Left forelimb (tissue), 1 donor: ENCODE measurements at places on chromosomes 1 and 21.

DNA sequence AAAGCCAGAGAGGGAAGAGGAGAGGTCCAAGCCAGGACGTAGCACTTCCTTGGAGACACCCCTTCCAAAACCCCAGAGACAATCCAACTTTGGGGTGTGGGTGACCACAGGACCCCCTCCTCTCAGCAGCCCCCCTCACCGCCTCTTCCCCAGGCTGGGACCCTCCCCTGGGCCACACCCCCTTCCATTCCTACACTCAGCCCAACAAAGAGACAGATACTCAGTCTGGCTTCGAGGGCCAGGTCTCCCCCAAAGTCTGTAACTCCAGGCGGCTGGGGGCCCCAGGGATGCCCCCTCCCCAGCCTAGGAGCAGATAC lies 1.4 kb downstream of the MEX3A start:
- peak; percentile 70 for DNase-seq

DNA sequence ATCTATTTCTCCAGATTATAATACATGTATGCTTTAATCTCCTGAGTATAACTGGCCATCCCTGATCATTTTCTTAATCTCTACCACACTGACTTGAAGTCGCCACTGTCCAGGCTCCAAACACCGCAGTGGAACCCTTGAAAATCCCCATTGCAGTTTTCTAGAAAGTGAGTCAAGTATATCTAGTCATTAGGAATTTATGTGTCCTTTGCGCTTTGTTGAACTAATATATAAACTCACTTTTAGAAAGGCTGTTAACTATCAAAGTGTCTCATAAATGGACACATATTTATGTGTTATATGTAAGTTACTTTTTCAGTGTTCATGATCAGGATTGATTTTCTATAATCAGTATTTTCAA lies 211.5 kb downstream of the PATJ start:
- no peak for DNase-seq

- no peak for DNase-seq
Measured at GRCh38 chr1:236568285-236568894, 35.9 kb downstream of the HEATR1 start.

DNA sequence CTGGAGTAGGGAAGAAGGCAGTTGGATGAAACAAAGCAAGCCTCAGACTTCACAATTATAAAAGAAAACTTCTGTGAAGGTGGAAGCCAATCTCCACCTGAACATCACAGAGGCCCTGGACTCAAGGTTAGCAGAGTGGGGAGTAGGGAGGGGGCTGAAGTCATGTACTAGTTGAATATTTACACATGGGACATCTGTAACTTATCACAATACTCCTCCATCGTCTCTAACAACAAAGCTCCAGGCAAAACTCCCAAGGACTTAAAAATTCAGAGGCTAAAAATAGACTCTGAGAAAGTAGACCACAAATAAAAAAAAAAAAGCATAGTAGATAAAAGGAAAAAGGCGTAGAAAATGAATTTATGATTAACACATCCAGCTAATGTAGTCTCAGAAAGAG lies 326.3 kb upstream of the PKN2 start:
- DNase-seq = no peak

DNA sequence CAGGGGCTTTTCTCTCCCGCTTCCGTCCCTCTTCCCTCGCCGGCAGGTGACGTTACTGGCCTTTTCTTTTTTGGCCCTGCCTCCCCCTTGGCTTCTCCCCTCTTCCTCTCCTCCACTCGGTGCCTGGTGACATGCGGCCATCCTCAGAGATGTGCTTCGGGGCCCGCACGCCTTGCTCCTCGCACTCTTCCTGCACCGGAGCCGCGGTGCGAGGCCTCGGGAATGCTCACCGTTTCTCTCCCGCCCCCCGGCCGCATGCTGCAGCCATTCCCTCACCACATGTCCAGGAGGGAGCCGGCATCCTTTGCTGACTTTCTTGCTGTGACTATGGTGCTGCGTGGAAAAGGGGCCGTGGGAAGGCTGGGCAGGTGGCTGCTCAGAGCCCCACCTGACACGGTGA lies 39.3 kb downstream of the PDE9A start:
- DNase-seq = no peak
